ENCODE measurements at places on chromosomes 3 and 15.
A peak's percentile ranks its signal among the peaks of the same experiment; 100 is the strongest.

DNA sequence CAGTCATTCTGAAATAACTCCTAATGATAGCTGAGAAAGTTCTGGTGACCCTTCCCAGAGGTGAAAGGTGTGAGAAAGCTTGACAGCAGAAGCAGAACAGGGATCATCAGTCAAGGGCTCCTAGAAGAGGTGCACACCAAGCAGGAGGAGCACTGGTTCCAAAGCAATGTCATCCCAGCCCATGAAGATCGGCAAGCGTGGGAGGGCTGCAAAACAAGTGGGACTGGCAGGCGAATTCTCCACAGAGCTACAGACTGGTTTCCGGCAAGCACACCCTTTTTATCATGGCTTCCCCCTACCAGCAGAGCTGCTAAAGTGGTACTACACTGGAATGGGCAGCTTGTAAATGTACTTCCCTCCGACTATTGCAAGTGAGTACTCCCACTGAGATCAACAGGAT is 62.3 kb upstream of the MYO5C start:
- no peak for DNase-seq

DNA sequence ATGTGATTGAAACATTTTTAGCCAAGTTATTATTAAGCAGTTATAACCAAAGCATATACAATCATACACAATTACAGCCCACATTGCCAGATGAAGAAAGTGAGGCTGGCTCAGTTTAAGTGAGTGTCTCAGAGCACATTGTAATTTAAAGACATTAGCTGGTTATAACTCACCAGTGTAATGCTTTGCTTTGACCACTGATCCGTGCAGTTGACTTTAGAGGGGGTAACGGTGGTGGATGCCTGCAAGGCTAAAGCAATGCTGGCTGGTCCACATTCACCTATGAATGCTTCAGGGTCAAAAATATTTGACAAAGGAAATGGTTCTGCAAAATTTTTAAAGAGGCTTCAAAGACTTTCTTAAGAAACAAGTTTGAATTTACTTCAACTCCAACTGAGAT is 1.2 kb downstream of the C3orf85 start:
- DNase-seq = no peak

DNA sequence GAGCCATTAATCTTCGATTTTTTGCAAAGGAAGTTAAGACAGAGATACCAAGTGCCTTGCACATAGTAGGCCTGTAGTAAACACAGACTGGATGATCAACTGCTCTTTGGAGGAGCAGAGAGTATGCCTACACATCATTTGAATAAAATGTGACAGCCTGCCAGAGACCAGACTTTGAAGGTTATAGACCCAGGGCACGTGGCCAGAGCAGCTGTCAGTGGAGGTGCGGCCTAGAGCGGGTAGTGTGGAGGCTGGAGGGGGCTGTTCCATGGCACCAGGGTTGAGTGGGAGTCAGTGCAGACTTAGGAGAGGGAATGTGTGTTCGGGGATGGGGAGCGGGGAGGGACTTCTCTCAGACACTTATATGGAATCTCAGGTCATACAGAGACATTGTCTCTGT is 80.8 kb downstream of the SMAD3 start:
- no peak for DNase-seq

DNA sequence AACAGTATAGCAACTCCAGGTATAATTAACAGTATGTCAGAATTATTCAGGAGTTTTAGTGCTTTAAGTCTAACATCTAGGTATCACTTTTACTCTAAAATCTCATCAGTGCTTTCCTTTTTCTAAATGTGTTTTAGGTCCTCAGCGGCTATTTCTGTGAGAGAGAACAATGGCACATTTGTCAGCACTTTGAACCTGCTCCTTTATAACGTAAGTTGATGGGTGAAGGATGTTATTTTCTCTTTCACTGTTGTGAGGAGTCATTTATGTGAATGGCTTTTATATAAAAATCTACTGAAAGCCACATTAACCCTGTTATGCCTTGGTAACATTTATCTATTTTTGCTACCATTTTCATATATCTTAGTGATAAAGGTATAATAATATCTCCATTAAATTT is 22.8 kb downstream of the ZPLD1 start:
- DNase-seq = no peak

GRCh38 chr3:1252061-1252430 is 159.2 kb downstream of the CNTN6 start:
- no peak for DNase-seq

DNA sequence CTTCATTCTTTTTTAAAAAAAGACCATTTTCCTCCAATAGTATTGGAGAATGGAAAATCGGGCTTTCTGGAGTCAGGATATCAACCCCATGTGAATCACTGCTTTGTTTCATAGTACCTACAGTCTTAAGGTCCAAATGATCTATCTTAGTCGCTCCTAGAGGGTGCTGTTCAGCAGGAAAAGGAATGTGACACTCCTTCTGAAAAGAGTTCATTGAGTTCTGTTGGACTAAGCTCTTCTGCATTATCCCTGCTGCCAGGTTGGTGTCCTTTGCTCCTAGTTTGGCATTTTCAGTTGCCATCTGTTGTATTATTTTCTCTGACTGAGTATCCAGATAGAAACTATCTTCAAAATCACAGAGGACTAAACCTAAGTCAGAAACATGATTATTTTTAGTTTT is 57.2 kb downstream of the POLQ start:
- DNase-seq = no peak

GRCh38 chr3:126938520-126939337 is 44.2 kb upstream of the PLXNA1 start:
- no peak for DNase-seq

- DNase-seq = no peak
Observed at GRCh38 chr3:180594631-180595558, 7.1 kb upstream of the TTC14 start.

- no peak for DNase-seq
Observed at GRCh38 chr3:52349131-52349530, 33.0 kb downstream of the DNAH1 start.

- DNase-seq = peak; percentile 38
Observed at GRCh38 chr15:67548862-67549651, 6.6 kb downstream of the MAP2K5 start.

- DNase-seq = peak; percentile 25
Observed at GRCh38 chr3:194879991-194880939, 194.6 kb downstream of the FAM43A start.

- no peak for DNase-seq
Observed at GRCh38 chr3:100269410-100270214, 8.8 kb downstream of the TBC1D23 start.

All from nucleus accumbens (tissue), 56 donors.